ENCODE measurements at places on chromosomes 11 and 22.
A peak's percentile ranks its signal among the peaks of the same experiment; 100 is the strongest.

GRCh38 chr11:40987776-40988435, 471.5 kb downstream of the LRRC4C start:
- DNase-seq: no peak

- DNase-seq: no peak
Measured at GRCh38 chr11:112024178-112024772, 933 bp upstream of the DLAT start.

- DNase-seq: no peak
Measured at GRCh38 chr22:21759093-21759492, 23.5 kb upstream of the YPEL1 start.

GRCh38 chr11:46846510-46846830, 390 bp upstream of the CKAP5 start:
- DNase-seq: no peak

DNA sequence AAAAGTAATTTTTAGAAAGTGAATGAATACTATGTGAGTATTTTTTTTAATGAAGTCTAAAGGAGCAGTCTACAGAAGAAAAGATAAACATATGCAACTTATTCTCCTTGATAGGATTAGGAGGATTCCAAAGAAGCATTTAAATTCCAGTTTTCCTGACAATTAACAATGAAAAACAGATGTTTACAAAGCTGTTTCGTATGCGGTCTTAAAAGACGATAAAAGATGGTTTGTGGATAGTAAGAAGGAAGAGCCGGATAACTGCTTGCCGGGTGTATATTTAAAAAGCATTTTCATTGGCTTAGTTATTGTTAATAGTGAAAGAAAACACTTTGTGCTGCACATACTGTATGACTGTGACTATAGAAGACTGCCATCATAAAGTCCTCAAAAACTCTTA, 120.0 kb upstream of the C11orf58 start:
- DNase-seq: no peak

DNA sequence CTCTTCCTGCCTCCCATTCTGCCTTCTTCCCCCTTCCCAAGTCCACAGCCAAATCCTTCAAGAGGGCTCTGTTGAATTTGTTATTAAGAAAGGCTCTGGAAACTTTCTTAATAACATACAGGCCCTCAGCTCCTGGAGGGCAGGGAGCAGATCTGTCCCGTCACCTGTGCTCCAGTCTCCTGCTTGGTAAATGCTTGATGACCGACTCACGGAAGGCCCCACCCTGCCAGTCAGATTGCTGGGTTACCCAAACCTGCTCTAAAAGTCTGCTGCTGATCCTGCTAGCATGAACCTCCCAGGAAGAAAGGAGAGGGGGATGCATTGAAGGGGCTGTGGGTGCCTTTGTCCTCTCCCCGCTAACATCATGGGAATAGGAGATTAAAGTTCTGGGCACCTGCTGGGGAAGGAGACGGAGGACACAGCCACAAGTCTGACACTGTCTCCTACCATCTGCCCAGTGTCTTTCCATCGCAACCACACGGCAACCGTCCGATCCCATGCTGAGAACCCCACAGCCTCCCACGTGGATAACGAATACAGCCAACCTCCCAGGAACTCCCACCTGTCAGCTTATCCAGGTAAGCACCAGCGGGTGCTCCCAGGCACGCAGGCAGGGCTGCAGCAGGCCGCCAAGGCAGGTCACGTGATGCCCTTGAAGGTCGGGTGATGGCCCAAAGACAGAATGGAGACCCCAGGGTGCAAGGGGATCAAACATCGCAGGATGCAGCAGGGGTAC, 22.5 kb downstream of the CD5 start:
- DNase-seq: no peak

GRCh38 chr22:27011717-27012116, 354.3 kb downstream of the MIAT start:
- no peak for DNase-seq

DNA sequence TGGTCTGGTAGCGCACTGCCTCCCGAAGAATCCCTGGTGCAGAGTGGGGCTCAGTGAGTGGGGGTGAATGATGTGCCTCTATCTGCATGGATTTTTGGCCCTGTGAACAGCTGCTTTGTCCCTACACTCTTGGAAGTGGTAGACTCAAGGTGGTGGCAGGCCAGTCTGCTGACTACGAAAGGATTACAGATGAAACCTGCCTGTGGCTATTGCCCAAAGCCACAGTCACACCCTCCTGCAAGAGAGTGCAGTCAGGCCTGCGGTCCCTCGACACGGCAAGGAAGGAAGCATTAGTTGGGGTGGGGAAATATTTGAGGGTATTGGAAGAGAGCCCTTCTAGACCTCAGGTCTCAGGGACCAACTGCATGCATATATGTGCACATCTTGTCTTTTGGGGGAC, 63.7 kb downstream of the DSCAML1 start:
- DNase-seq: no peak

DNA sequence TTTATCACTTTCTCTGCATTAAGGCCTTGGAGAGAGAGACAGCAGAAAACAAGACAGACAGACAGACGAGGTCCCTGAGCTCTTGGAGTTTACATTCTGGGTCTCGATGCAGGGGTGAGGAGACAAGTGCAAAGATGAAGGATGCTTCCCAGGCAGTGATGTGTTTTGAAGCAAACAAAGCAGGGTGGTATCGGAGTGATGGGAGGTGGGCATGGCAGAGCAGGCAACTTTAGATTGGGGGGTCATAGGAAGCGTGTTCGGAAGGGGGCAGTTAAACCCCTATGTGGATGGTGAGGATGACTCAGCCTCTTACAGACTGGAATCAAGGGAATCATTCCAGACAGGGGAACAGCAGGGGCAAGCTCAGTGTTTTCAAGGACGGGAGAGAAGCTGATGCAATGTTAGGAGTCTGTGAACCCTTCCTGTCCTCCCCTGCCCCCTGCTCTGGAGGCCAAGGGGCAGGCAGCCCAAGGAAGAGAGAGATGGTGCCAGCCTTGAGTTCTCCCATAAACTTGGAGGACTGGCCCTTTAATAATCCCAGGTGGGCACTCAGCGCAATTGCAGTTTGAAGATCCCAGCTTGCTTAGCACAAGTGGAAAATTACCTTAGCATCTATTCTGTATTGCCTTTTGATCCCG, 180.2 kb downstream of the CHST1 start:
- DNase-seq: no peak

GRCh38 chr11:69878927-69879728, 59.9 kb upstream of the FGF3 start:
- DNase-seq: no peak

DNA sequence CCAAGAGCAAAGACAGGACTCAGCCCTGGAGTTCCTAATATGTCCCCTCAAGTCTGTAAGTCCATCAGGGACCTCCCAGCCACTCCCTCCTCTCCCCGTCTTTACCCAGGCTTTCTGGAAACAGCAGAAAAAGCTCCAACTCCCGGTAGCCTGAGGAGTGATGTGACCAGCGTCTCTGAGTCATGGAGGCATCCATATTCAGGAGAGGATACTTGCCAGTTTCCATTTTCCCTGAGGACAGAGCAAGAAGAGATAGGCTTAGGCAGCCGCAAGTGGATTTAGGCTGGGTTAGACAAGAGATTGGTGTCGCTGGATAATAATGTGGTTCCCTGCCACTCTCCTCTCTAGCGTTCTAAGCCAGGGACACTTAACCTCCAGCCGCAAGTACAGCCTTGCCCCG, 206.6 kb downstream of the GRIK4 start:
- no peak for DNase-seq

GRCh38 chr11:129242855-129243254, 50.7 kb upstream of the ARHGAP32 start:
- DNase-seq: no peak

- DNase-seq: no peak
Measured at GRCh38 chr22:49948958-49949913, 11.3 kb upstream of the PIM3 start.

GRCh38 chr22:24514241-24515026, 19.3 kb downstream of the UPB1 start:
- DNase-seq: no peak

GRCh38 chr22:47191671-47192650, 429.5 kb downstream of the TBC1D22A start:
- DNase-seq: peak; percentile 15

GRCh38 chr22:42693763-42694683, 26.6 kb downstream of the A4GALT start:
- no peak for DNase-seq
